ENCODE measurements at places on chromosomes 2 and 18. TPM values are rescaled to one million over a fixed set of nuclear protein-coding genes. Genes with fewer than 3 reads are reported as not detected.

PROKR1 gene
- 1.1 TPM for polyA plus RNA-seq

PIEZO2 gene
- 4.8 TPM for polyA plus RNA-seq

OTOF gene
- 0.23 TPM for polyA plus RNA-seq

NAT8 gene
- not detected for polyA plus RNA-seq

CTAGE1 gene
- 0.05 TPM for polyA plus RNA-seq

OR6B2 gene
- polyA plus RNA-seq, result not detected

ODC1 gene
- 24.2 TPM for polyA plus RNA-seq

POTEI gene
- polyA plus RNA-seq, result 0.24 TPM

CD28 gene
- not detected for polyA plus RNA-seq

DCDC2C gene
- polyA plus RNA-seq, result 0.50 TPM

SLC4A3 gene
- 3.9 TPM for polyA plus RNA-seq

DSEL gene
- polyA plus RNA-seq, result 5.7 TPM

MROH2A gene
- not detected for polyA plus RNA-seq

ANKRD30B gene
- polyA plus RNA-seq, result not detected

EPB41L3 gene
- polyA plus RNA-seq, result 8.0 TPM

FAM228A gene
- polyA plus RNA-seq, result 0.11 TPM

SMAD2 gene
- 28.2 TPM for polyA plus RNA-seq

REEP1 gene
- polyA plus RNA-seq, result 1.8 TPM

TOGARAM2 gene
- 2.4 TPM for polyA plus RNA-seq

KRTCAP3 gene
- polyA plus RNA-seq, result 52.4 TPM

PRSS56 gene
- not detected for polyA plus RNA-seq

CREG2 gene
- polyA plus RNA-seq, result 1.7 TPM

RUFY4 gene
- 0.89 TPM for polyA plus RNA-seq

XIRP2 gene
- 0.31 TPM for polyA plus RNA-seq

ARHGAP15 gene
- polyA plus RNA-seq, result not detected

HJURP gene
- 49.4 TPM for polyA plus RNA-seq

CMPK2 gene
- polyA plus RNA-seq, result 0.35 TPM

UGT1A5 gene
- not detected for polyA plus RNA-seq

IGFBP2 gene
- 235 TPM for polyA plus RNA-seq

IL1F10 gene
- polyA plus RNA-seq, result not detected

C2orf80 gene
- polyA plus RNA-seq, result 0.92 TPM

ABHD1 gene
- polyA plus RNA-seq, result 0.55 TPM

GPR55 gene
- polyA plus RNA-seq, result not detected

EXOC6B gene
- polyA plus RNA-seq, result 6.7 TPM
